ENCODE measurements at places on chromosomes 4 and X. TPM values are rescaled to one million over a fixed set of nuclear protein-coding genes. Genes with fewer than 3 reads are reported as not detected.

Gene GSX2
- total RNA-seq: not detected

Gene MAGEB1
- total RNA-seq: not detected

Gene ANKRD37
- 13.4 TPM for total RNA-seq

Gene ARHGAP4
- total RNA-seq: 0.58 TPM

Gene TASL
- not detected for total RNA-seq

Gene XKRX
- not detected for total RNA-seq

Gene DCX
- not detected for total RNA-seq

Gene CXCL10
- not detected for total RNA-seq
